ENCODE measurements at places on chromosomes 13 and 19.

DNA sequence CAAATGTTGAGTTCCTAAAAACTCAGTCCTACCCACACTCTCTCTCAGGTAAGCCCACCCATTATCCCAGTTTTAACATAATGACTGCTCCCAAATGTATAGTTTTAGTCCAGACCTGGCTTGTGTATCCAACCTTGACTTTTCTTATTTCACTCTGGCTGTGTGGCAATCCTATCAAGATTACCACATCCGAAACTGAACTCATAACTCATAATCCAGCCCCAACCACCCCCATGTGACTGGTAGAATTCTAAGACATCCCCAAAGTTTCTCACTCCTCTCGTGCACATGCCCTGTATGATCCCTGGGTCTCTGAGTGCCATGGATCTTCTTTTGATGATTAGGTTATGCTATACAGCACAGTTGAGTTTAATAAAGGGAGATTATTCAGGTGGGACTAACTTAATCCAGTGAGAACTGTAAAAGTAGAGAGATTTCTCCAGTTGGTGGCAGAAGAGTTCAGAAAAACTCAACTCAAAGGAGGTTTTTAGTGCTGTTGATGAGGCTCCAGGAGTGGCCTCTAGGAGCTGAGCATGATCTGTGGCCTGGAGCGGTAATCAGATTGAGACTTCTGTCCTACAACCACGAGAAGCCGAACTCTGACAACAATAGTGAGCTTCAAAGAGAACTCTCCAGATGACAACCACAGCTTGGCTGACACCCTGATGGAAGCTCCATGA is 413.4 kb downstream of the ZNF536 start:
- DNase-seq, result no peak

GRCh38 chr13:20118268-20119140 is 42.3 kb downstream of the GJA3 start:
- peak; percentile 67 for DNase-seq

GRCh38 chr19:50030937-50031336 is 5.1 kb downstream of the ZNF473 start:
- no peak for DNase-seq

- no peak for DNase-seq
Measured at GRCh38 chr19:49347835-49348234, 12.6 kb downstream of the CD37 start.

DNA sequence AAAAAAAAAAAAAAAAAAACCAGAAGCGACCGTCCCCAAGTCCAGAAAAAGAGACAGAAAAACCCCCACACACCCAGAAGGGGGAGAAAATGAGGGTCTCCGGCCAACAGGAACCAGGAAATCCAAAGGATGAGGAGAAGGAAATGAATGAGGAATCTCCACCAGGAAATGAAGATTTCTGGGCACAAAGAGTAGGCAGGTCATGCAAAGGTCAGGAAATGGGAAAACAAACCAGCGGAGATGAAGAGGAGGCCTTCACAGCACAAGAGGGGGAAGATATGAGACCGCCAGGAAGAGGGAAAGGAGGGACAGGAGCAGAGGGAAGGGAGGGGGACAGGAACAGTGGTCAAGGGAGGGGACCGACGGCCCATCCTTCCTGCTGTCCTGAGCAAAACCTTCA is 5.8 kb downstream of the TEAD2 start:
- DNase-seq, result no peak

GRCh38 chr19:14271840-14272239 is 65.9 kb upstream of the ADGRL1 start:
- no peak for DNase-seq

- DNase-seq, result no peak
Measured at GRCh38 chr19:9531933-9532332, 6.5 kb downstream of the ZNF426 start.

DNA sequence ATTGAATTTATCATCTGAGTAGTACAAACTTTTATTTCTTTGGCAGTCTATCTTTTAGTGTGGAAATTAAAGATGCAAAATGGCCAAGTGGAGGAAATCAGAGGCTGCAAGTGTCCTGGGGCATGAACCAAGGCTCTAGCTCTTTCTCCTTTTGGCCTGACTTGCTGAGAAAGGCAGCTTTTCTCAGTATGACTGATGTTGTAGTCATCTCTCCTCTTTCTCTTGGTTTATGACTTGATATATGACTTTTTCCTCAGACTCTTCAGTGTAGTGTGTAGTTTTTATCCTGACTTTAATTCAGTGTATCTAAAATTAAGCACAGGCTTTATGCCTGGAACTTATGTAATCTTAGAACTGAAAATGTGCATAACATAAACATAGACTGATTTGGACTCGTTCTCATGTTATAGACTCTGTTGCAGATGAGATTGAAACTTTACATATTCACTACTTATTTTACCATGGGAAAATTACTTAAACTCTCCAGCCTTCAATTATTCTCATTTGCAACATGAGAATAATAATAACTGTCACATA is 65.7 kb downstream of the SLITRK5 start:
- no peak for DNase-seq

DNA sequence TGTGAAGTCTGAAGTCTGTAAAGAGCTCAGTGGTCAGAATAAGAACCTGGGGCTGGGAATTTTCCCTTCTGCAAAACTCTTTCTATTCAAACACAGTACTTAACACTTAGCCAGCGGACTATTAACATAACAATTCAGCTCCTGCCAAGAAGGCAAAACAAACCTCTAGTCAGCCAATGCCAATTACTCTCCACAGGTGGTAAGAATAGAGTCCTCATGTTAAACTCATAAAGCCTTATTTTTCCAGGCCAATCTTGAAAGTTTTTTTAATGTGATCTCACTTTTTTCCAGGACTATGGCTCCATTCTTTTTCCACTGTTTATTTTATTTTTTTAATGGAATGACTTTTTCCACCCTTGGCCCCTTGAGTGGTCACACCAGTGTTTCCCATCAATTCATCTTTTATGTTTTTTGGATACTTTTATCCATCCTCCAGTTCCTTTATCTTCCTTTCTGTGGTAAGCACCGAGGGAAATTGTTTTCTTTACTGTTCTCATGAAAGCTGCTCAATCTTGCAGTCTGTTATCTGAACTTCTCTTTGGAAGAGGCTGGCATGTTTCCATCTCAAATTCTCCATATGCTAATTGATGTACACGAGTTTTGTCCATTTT is 217.3 kb downstream of the LHFPL6 start:
- DNase-seq, result no peak

DNA sequence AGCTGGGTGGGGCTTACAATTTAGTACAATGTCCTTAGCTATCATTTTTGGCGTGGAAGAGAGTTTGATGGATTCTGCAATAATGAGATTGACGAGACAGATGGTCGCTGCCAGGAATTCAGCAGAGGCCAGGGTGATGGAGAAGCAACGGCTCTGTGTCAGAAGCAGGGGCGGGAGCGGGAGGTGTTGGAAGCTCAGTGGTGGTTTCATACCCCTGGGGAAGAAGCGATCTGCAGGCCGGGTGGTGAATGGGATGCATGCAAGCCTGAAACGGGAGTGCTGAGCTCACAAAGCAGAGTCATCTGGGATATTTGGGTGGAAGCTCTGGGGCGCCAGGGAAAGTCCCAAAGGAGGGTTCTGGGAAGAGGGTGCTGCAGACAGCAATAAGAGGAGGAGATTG is 370.8 kb downstream of the ZNF536 start:
- no peak for DNase-seq

DNA sequence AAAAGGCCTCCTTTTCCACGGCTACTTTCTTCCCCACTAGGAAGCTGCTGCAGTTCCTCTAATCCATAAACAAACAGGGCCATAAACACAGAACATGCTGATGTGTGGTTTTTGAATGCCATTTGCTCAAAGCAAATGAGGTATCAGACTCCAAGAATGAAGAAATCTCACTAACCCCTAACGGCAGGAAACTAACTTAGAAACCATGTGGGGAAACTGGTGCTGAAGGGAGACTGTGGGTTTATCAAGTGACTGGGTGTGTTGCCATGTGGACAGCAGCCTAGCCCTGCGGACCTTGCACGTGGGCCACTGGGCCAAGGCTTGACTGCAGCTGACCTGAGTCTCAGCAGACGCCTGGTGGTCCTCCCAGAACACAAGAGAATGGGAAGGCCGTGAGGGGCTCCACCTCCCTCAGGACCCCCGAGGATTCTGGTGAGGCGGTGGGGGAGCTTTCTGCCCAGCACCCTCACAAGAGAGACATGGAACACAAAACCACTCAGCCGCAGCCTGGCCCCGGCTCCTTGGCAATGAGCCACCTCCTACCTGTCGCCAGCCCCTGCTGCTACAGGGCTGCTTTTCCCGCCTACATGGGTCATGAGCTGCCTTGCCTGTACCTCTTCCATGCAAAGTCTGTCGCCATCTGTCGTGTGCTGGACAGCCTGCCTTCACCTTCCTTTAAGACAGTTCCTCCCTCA is 10.6 kb downstream of the SLC15A1 start:
- DNase-seq, result no peak

Data from C1 segment of cervical spinal cord (tissue), 14 donors.